ENCODE measurements at places on chromosomes 4 and X. TPM values are rescaled to one million over a fixed set of nuclear protein-coding genes. Genes with fewer than 3 reads are reported as not detected.

HCFC1 gene
- 11.0 TPM for total RNA-seq

NR3C2 gene
- 7.6 TPM for total RNA-seq

NPY5R gene
- total RNA-seq, result not detected

HERC5 gene
- 2.2 TPM for total RNA-seq

TMEM154 gene
- 0.95 TPM for total RNA-seq

CCDC110 gene
- total RNA-seq, result 0.43 TPM

SPIN2A gene
- total RNA-seq, result 0.17 TPM

ALB gene
- total RNA-seq, result not detected

CLDN22 gene
- total RNA-seq, result not detected

NLRP2B gene
- under 0.01 TPM for total RNA-seq

UPF3B gene
- total RNA-seq, result 2.0 TPM

PPP4R3C gene
- total RNA-seq, result not detected

FHIP1A gene
- 0.65 TPM for total RNA-seq

CXCL13 gene
- total RNA-seq, result not detected

CTAG1A gene
- total RNA-seq, result not detected

GRSF1 gene
- 56.0 TPM for total RNA-seq

MAGEA12 gene
- not detected for total RNA-seq

CCSER1 gene
- 0.11 TPM for total RNA-seq

JCHAIN gene
- total RNA-seq, result not detected
